CD8-positive, alpha-beta T cell (primary cell): ENCODE measurements at places on chromosomes 13 and 19.

GRCh38 chr19:53818756-53819155, 5.4 kb downstream of the NLRP12 start:
- DNase-seq, result no peak

- DNase-seq, result no peak
Observed at GRCh38 chr13:30520571-30520970, 54.8 kb upstream of the HMGB1 start.

DNA sequence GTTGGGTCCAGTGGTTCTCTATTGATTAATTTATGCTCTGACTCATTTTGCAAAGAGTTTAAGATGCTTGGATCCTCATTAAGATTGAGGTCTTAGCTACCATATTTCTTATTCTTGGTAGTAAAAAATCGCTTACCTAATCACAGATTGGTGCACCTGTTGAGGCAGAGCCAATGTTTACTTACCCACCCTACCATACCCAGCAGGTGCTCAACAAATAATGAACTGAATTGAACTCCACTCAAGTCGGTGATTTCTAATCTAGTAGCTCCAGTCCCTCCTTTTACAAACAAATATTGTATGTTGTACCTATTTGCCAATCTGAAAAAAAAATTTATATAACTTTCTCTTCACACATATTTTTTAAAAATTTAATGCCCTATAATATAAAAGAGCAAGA, 361.0 kb downstream of the FGF14 start:
- no peak for DNase-seq

DNA sequence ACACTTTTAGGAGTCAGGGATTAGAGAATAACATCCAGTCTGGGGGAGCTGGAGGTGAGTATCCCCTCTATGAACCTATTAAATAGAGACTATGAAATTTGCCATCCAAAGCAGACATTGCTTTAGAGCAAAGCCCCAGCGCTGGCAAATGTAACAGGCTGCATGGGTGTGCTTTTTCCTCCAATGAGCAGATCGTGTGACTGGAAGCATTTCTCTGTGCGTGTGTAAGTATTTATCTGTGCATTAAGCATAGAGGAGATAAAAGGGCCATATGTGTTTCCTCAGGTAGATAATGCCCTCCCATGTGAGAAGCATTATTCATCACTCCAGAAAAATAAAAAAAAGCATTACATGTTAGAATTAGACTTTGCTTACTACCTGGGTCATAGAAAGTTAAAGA, 924 bp downstream of the TNFSF13B start:
- DNase-seq, result no peak
